Activated naive CD4-positive, alpha-beta T cell treated with anti-CD3 and anti-CD28 coated beads, Interleukin-2, amount 50 U/mL, for 16 hours (primary cell): ENCODE measurements at places on chromosomes 4 and X.

- DNase-seq: no peak
Observed at GRCh38 chr4:7083597-7084563, 16.0 kb upstream of the GRPEL1 start.

GRCh38 chr4:83510442-83510841, 25.5 kb upstream of the GPAT3 start:
- DNase-seq: no peak

DNA sequence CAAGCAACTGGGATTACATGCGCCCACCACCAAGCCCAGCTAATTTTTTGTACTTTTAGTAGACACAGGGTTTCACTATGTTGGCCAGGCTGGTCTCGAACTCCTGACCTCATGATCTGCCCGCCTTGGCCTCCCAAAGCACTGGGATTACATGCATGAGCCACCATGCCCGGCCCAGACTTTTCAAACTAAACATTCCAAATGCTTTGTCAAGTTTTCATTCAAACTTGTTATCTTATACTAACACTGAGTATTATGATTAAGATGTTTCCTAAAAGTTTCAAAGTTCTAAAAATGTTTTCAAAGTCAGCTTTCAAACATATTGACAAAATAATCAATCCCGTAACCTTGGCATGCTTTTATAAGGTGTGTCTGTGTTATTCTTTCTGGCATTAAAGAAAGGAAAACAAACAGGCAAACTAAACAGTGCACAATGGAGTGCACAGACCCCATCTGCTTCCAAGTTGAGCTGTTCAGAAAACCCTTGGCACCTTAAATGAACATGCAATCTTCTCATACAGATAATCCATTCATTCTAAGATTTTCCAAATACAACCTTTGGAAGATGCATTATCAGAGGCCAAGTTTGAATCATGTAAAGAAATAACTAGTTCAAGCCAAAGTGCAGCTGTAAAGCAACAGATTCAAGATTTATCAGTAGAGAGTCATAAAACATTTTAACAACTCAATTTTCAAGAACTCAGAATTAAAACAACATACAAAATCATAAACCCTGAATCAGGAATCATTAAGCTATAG, 49.1 kb downstream of the ABCG2 start:
- no peak for DNase-seq

DNA sequence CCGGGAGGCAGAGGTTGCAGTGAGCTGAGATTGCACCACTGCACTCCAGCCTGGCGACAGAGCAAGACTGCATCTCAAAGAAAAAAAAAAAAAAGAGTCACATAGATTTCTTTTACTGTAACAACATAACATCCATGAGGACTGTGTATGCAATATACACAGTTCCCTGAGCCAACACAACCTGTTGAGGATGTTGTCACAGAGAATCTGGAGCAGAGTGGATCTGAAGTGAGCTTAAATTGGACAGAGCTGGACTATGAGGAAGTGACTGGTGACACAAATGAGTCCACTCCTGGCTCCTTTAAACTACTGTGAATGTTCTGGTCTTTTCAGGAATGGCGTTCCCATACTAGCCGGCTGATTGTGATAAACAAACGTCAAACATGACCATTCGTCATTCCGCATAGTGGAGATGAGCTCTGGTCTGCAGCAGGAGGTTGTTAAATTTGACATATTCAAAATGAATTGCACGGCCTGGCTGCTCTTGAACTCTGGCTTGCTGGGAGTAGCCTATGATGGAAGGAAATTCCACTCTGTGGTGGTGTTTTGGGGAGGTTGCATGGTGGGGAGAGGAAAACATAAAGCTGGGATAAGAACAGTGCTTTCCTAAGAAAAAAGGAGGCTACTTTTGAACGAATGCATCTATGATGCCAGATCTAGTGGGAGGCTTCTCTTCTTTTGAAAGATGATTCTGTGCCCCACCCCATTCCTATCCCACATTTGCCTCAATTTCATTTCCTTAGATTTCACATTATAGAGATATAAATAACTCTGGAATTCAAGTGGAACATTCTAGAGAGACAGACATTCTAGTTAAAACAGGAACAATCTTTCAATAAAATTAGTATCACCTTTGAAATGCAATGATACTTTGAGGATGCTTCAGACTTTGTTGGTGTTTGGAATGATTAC, 149.5 kb downstream of the SHROOM3 start:
- no peak for DNase-seq

DNA sequence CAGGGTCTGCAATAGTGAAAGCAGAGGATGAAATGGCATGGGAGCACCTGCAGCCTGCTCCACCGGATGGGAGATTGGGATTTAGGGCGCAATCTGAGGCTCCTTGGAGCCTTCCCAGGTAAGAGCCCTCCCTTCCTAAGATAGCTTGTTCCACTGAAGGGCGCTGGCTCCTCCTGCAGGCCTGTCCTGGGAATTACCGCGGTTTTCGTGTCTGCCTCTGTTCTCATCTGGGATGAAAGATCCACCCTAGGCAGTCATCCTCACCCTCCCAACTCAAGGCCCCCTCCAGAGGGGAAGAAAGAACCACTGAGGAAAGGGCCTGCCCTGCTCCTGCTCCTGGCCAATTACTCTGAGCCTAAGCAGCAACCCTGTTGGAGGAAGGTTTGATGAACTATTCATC, 547.5 kb downstream of the SMARCA1 start:
- DNase-seq: no peak

- DNase-seq: peak; percentile 26
Observed at GRCh38 chr4:17347445-17347844, 164.4 kb downstream of the QDPR start.

GRCh38 chr4:183631577-183632198, 27.3 kb downstream of the RWDD4 start:
- DNase-seq: no peak

DNA sequence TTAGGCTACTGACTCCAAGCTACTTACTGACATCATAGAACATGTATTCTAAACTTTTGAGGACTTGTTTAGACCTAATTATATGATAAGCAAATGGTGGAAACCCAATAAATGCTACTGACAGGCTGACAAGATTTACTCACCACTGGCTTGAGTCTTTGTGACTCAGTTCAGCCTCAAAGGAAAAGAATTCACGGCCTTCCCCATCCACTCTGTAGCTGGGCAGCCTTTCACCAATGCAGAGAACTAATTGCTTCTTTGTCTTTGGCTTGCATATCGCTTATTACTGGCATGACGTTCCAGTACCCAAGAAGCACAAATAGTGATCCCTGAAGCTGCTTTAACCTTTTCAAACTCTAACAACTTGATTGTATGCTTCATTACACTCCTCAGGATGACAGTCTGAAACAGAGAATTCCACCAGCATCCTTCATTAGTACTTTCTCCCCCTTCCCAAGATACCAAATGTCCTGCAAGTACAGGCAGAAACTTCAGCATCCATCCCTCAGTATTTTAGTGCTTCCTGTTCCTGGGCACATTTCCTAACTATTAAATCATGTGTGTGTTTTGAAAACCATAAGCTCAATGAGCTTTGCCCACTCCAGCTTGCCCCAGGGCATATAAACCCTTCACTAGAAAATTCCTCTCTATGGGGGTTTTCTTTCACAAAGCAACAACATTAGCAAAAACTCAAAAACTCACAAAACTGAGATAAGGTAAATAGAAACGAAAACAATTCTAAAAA, 298.1 kb upstream of the SLC7A11 start:
- DNase-seq: no peak

- no peak for DNase-seq
Observed at GRCh38 chr4:15100994-15101695, 98.9 kb downstream of the CPEB2 start.

DNA sequence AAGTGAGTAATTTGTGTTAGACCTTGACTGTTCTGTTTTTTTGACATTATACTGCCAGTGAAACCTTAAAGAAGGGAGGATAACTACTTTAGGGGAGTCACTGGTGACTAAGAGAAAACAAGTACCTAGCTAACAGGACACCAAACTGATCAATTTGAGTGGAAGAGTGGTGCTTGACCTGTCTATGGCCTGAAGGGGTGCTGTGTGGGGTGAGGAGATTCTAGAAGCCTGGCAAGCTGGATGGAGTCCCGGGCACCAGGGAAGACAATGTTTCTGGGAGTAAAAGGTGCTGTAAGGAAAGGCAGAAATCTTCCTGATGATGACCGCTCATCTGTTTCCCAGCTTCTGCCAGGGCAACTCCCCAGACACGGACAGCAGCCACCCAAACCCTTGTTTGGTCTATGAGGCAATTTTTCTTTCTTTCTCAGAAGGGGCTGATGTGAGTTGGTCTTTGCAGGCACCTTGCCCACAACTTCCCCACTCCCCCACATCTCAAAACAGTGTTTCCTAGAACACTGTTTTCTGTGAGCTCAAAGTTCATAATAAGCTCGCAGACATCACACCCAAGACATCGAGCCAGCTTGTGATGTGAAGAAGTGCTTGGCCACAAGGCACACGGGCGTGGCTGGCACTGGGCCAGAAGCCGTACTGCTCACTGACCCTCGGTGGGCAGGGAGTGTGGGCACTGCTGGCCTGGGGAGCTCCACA, 4.6 kb downstream of the TXK start:
- DNase-seq: peak; percentile 37

DNA sequence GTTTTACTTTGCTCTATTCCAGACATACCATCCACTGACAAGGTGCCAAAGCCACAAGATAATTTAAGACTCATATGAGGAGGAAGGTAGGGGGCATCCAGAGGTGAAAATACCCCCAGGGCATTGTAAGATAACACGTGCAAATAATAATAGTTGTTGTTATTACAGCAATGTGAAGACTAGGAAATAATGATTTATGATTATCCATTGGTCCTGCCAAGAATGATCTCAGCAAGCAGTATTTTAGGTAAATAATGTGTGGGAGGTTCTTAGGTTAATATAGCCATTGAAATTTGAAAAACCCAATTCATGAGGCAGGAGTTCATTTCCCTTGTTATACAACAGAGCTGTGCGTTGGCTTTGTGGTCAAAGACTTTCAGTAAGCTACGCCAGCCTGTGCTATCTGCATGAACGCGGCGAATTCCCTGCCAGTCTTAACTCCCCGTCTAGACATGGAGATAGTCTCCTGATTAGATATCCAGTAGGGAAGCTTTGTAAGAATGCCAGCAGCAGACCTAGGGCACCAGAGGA, 47.2 kb upstream of the MXRA5 start:
- no peak for DNase-seq

GRCh38 chrX:29841750-29842149, 373.6 kb upstream of the MAGEB2 start:
- no peak for DNase-seq
